ENCODE measurements at places on chromosomes 3 and 15.

- DNase-seq: no peak
These were observed 514.3 kb downstream of the GABRG3 start for GRCh38 chr15:27485265-27485664.

DNA sequence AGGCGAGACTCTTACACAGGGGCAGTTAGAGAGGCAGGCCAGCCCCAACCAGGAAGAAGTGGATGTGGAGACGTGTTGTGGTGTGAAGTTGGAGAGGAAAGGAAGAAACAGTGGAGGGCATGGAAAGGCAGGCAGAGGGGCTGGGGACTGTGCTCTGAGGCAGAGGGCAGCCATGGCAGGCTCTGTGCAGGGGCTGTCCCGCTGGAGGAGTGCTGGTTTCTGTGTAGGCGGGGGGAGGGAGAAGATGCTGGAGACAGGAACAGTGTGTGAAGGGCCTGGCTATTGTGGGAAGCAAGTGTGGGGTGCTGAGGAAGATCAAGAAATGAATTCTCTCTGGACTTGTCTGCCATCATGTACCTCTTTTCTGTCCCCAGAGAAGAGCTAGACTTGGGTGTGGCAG, 21.0 kb downstream of the SNAPC5 start:
- no peak for DNase-seq

GRCh38 chr15:98442379-98442833, 205.9 kb upstream of the IGF1R start:
- peak; percentile 41 for DNase-seq

DNA sequence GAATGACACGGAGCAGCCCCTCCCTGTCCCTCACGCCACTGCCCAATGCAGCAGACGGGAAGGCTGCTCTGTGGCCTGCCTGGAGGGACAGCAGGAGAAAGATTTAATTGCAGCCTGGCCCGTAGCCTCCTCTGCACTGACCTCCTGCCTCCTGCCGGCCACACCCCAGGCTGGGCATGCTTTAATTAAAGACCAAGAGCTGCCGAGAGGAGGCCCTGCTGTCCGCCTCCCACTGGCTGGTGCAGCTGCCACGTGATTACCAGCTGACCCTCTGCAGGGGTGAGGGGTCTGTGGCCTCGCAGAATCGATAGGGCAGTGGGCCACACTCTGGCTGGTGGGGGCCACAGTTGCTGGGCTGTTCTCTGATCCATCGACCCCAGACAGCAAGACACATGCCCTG, 100.2 kb upstream of the PRR23E start:
- no peak for DNase-seq

DNA sequence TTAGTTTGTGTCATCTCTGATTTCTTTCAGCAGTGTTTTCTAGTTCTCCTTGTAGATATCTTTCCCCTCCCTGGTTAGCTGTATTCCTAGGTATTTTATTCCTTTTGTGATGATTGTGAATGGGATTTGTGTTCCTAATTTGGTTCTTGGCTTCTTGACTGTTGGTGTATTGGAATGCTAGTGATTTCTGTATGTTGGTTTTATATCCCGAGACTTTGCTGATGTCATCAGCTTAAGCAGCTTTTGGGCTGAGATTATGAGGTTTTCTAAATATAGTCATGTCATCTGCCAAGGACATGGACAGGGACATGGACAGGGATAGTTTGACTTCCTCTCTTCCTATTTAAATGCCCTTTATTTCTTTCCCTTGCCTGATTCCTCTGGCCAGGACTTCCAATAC, 35.8 kb downstream of the MYO9A start:
- no peak for DNase-seq

DNA sequence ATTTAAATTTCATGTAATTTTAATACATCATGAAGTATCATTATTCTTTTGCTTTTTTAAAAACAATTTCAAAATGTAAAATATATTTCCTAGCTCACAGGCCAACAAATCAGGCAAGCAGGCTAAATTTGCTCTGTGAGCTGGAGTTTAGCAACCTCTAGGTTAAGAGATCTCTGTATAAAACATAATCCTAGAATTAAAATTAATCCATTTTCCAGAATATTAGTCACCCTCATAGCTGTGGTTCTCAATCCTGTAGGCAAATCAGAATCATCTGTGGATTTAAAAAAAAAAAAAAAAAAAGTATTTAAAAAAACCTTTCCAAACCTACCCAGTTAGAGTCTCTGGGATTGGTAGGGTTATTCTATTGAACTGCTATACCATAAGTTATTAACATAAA, 209.7 kb downstream of the MINAR1 start:
- DNase-seq: no peak

GRCh38 chr15:38843051-38843501, 278.5 kb upstream of the RASGRP1 start:
- DNase-seq: no peak

DNA sequence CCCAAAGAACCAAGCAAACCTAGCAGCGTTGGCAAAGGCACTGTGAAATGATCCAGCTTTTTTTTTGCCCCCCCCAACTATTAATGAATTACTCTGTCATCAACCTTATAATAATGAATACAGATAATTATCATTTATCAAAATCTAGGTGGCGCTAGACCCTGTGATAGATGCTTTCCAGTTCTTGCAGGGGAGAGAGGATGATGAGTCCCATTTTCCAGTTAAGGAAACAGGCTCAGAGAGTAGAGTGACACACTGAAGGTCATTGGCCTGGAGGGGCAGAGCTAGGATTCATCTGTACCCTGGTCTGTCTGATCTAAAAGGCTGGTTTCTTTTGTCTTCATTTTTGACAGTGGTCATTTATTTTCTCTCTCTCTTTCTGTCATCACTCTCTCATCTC, 5.0 kb downstream of the ACOX2 start:
- DNase-seq: no peak

GRCh38 chr3:161409069-161409468, 37.8 kb upstream of the SPTSSB start:
- DNase-seq: no peak

GRCh38 chr15:68599560-68600071, 20.8 kb downstream of the CORO2B start:
- DNase-seq: no peak

- no peak for DNase-seq
These were observed 7.2 kb downstream of the RTF1 start for GRCh38 chr15:41423979-41424659.

- no peak for DNase-seq
These were observed 60.8 kb downstream of the TFDP2 start for GRCh38 chr3:142088522-142088921.

DNA sequence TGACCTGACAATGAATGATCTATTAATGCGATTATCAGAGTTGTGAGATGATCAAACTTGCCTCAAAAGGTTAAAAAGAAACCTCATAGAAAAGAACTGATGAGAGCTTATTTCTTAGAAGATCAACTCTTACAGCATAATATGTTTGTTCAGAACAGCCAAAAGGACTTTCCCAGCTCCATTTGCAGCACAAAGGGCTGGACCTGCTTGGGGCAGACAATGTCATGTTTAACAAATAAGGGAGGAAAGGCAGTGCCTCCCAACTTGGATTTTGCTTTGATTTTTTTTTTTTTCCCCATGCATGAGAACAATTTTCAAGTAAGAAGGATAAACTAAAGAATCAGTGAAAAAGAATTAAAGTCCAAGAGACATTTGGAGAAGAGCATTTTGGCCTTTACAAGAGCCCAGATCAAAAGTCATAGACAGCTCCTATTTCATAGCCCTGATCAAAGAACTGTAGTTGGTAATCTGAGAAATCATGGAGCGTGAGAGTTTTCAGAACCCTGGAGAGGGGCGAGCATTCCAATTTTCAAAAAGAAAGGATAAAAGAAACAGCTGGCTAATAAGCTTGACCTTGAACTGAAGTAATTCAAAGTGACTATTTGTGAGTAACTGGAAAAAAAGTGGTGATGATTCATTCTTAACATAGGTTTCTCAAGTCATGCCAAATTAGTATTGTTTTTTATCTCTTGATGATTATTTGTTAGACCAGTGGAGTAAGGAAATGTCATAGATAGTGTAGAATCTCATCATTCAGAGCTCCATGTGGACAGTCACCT, 136.0 kb upstream of the CFAP20DC start:
- no peak for DNase-seq

DNA sequence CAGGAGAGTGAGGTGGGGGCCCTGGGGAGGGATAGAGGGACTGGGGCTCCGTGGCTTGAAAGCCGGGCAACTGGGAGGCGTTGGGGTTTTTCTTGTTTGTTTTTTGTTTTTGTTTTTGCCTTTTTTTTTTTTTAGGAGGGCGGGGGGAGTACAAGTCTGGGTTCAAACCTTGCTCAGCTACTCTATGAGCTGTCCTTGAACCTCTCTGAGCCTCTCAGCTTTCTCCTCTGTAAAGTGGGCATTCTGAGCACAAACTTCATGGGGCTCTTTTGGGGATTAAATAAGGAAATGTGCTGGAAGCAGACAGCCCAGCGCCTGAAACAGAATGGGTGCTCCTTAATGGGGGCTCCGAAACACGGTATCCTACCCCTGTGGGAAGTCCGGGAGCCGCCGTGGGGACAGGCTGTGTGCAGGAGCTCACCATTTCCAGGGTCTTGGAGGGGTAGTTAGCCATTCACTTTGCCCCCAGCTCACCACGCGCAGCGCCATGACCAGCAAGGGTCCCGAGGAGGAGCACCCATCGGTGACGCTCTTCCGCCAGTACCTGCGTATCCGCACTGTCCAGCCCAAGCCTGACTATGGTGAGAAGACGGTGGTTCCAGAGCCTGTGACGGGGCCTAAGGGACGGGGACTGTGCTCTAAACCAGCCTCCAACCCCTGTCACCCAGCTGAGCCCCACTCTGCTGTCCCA, 388 bp downstream of the ACY1 start:
- DNase-seq: no peak

DNA sequence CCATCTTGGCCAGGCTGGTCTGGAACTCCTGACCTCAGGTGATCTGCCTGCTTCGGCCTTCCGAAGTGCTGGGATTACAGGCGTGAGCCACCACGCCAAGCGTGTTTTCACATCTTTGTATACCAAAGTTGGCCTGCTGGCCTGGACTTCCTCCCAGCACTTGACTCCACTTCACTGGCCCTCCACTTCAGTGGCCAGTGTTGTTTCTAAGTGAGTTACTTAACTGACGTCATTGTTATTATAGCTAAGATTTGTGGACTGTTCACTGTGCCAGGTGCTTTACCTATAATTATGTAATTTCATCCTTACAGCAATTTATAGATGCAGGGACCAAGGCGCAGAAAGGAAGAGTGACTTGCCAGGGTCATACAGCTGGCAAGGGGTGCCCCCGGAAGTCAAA, 52.0 kb downstream of the HRH1 start:
- DNase-seq: no peak

DNA sequence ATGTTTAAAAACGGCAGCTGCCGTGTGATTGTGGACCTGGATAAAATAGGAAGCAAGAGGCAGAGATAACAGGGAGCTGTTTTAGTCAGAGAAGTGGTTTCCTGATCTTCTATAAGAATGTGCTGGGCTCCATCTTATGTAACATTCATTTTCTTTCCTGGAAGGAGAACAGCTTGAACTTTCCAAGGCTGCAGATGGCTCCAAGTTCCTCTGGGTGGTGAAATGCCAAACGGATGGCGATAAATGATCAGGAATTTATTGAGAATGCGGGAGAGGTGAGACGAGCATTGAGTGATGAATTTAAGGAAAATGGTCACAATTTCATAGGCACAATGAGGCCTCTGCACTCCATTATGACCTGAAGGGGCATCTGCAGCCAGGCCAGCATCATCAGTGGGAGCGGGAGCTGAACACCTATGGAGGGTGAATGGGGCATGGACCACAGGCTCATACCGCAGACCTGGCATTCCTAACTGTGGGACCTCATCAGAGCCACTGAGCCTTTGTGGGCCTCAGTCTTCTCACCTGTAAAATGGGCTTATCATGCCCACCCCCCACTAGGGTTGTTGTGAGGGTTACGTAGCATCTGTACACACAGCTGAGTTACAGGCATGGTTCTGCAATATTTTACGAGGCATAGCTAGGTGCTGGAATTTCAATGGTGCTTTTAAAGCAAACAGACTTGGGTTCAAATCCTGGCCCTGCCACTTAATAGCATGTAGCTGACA, 17.1 kb downstream of the MGLL start:
- no peak for DNase-seq

DNA sequence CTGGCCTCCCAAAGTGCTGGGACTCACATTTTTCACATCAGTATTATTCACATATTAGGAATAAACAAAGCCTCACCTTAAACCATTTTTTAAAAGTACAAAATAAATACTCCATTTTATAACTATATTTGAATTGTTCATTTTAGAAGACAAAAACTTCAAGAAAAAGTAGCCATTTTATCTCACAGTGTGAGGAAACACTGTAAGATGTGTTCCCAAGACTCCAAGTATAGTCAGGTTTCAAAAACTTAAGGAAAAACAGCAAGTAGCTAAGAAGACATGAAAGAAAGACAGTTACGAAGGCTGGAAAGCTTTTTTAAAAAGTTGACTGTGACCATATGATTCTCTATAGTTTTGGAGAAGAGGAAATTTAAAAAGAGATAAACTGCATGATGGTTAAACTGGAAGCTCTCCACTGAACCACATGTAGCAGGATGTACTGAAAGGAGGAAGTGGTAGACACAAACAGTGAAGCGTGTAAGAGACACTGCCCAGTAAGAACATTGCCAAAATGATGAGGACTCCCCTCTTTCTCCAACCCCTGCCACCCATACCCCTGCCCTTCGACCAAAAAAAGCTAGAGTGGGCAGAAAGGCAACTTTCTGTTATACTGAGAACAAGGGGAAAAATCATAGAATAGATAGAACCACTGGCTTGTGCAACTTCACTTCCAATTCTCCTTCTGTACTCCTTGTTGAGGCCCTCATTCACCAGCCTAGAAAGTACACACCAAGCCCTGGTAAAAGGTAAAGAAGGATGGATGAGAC, 6.2 kb upstream of the TMF1 start:
- DNase-seq: no peak

- DNase-seq: no peak
These were observed 151.9 kb upstream of the UBE2E1 start for GRCh38 chr3:23653647-23654525.

DNA sequence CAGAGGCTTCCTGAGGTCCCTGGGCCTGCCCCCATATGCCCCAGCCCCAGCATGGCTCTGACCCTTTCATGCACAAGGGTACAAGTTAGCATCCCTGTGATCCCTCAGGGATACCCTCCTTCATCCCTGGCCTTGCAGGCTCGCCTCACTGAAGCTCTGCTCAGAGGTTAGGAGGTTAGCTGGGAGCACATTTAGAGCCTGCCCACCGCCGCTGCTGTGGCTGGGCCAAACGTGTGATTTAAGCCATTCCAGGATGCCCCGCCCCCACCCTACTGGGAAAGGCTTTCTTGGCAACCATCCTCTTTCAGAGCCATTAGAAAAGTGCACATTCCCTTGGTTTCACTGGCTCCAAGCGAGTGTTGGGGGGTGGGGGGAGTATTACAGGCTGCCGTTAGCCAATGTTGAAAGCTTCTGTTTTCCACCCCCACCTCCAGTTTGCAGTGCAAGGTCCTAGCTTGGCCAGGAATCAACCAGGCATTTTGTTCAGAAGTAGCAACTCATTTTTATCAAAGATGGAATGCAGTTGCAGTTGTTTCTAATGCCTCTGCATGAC, 6.3 kb upstream of the HES1 start:
- DNase-seq: no peak

DNA sequence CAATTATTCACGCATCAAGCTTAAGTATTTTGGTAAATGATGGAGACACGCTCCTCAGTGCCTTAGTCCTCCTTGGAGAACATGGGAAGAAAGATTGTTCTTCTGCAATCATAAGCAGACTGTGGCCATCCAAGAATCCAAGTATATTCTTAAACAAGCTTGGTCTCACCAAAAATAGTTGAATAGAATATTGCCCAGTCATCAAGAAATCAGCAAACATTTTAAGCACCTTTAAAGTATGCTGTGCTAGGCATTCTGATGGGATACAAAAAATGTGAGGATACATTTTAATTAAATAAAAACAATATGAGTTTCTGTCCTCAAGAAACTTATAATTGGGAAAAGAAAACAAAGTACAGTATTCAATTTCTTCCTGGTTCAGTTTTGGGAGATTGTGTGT, 445.5 kb downstream of the CNTN4 start:
- DNase-seq: no peak

Measured in activated T-cell treated with anti-CD3 and anti-CD28 coated beads, Interleukin-2, amount 50 U/mL, for 1 hour (primary cell).